ENCODE measurements at places on chromosomes 16 and 17.

GRCh38 chr16:82037666-82038065, 2.6 kb downstream of the HSD17B2 start:
- no peak for DNase-seq

DNA sequence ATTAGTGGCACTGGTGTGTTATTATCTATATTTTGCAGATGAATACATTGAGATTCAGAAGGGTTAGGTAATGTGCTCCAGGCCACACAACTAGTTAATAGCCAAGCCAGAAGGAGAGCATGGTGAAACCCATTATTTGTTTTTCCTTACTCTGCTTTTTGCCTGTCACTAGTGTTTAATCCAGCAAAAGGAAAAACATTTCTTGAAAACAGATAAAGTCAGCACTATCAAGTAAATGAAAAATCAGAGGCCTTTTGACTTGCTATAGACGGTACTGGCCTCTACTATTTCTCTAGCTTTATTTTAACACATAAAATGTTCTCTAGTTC, 4.8 kb downstream of the PITPNC1 start:
- DNase-seq = no peak

GRCh38 chr17:61786088-61786487, 77.2 kb downstream of the BRIP1 start:
- no peak for DNase-seq

- DNase-seq = no peak
Measured at GRCh38 chr17:57915985-57916757, 39.0 kb downstream of the CUEDC1 start.

DNA sequence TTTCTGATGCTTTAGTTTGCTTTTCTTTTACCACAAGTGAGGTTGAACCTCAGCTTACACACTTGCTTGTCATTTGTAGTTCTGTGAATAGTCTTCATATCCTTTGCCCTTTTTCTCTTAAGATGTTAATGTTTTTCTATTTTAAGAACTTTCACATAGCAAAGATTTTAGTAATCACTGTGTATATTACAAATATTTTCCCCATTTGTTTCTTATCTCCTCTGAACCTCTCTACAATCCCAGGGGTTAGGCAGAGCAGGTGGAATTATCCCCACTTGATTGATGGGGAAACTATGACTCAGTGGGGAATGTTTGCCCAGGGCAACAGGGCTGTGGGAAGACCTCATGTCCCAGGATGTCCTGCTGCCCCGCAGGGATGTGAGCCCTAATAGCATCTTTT, 11.7 kb upstream of the MYH3 start:
- DNase-seq = no peak

DNA sequence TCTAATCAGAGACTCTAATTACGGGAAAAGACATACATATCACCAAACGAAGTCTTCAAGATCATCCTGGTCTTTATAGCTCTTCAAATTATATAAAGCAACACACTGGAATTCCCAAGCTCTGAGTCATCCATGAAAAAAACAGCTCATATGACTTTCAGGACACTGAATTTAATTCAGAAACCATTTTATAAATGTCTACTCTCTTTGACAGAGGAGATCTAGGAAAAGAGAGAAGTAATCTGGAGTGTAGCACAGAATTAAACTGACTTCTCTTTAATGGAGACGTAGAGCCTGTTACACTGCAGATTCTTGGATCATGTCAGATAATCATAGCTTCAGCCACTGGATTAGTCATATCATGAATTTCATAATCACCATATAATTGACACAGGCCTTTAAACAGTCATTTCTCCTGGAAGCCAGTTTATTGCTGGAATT, 86.8 kb upstream of the WSB1 start:
- DNase-seq = no peak

GRCh38 chr16:65406933-65407332, 285.1 kb upstream of the CDH11 start:
- no peak for DNase-seq

DNA sequence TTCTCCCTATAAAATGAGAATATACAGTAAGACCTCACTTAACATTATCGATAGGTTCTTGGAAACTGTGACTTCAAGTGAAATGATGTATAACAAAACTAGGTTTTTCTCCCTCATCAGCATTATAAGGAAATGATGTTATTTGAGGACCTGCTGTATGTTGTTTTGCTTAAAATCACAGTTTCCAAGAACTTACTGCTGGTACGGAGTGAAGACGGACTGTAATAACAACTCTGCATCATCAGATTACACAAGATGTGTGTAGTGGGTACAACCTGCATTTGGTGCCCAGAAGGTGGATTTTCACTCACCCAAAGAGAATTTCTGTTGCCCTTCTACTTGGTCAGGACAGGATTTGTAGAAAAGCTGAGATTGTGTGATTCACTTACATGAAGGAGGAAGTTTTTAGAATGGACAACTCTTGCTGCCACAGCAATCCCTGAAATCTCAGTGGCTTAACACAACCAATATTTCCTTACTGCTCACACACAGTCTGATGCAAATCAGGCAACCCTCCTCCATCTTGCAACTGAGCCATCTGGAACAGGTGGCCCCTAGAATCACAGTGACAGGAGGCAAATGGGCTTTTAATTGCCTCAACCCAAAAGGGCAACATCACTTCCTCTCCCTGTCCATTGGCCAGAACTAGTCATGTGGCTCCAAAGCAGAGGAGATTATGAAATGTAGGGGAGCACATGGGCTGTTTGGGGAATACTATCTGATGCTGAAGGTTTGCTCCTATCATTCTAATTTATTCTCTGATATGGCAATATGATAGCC, 67.6 kb upstream of the CACNG5 start:
- no peak for DNase-seq
